NCI-H1930 (cell line): ENCODE measurements at places on chromosomes 2 and 18.

GRCh38 chr2:239773228-239774141, 251.7 kb downstream of the NDUFA10 start:
- no peak for DNase-seq

DNA sequence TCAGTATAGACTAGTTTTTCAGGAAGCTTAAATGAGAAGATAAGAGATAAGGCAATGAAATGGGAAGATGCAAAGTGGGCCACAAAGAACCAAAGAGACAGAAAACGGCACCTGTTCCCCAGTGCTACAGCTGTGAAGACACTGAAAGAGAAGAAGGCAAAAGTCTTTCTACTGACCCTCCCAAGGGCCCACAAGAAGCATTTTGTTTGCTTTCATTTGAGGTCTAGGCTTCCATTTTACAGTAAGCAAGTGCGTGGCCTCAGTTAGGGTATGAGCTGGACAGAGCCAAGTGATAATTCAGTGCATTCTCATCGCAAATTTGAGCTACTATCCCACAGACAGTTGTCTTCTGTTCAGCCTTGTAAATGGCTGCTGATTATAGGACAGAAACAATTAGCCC, 53.4 kb upstream of the STK17B start:
- DNase-seq, result no peak

DNA sequence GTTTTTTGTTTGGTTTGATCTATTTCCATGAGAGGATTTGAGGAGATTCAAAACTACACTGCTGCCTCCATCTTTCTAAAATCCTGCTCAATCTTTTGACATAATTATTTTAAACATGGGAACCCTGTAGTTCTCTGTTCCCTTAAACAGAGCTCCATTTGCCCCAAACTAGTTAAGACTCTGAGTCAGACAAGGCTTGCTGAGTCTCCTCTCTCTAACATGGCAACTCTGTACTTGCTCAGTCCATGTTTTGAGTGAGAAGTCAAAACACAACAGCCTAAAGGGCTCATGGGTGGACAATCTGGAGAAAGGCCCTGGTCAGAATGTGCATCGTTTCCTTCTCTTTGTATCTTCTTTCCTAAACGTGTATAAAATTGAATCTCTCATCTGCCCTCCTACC, 7.1 kb upstream of the STAMBP start:
- no peak for DNase-seq

DNA sequence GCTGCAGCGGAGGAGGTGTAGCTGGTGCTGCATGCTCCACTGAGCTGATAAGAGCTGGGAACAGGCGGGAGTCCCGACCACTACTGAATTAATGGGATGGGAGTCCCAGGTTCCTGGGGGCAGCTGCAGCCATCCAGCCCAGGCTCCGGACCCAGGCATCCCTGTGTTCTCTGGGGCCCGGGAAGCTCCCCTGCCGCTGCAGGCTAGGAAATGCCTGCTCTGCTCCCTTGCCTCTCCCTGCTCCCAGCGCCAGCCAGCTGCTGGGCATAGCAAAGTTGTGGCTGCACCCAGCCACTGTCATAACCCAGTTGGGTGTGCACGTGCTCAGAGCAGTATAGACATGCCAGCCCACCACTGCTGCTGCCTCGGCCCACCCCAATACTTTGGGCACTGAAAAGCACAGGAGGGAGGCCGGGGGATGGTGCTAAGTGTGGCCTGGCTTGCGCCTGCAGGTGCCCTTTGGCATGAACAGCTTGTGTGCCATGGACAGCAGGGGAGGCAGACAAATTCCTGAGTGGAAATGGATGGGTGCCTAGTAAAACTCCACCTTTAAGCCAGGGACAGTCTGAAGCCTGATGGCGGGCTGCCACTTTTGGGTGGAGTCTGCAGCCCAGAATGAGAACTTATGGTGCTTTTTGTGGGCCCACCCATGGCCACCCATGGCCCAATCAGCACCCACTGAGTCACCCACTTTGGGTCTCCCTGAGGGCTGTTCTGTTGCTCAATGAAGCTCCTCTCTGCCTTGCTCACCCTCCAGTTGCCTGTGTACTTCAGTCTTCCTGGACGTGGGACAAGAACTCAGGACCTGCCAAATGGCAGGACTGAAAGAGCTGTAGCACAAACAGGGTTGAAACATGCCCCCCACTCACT, 219.3 kb upstream of the TMEFF2 start:
- no peak for DNase-seq
